ENCODE measurements at places on chromosomes 3 and 15.

- DNase-seq: no peak
Observed at GRCh38 chr3:59866076-59866475, 816.3 kb upstream of the CFAP20DC start.

- no peak for DNase-seq
Observed at GRCh38 chr3:149717391-149718056, 34.8 kb downstream of the COMMD2 start.

DNA sequence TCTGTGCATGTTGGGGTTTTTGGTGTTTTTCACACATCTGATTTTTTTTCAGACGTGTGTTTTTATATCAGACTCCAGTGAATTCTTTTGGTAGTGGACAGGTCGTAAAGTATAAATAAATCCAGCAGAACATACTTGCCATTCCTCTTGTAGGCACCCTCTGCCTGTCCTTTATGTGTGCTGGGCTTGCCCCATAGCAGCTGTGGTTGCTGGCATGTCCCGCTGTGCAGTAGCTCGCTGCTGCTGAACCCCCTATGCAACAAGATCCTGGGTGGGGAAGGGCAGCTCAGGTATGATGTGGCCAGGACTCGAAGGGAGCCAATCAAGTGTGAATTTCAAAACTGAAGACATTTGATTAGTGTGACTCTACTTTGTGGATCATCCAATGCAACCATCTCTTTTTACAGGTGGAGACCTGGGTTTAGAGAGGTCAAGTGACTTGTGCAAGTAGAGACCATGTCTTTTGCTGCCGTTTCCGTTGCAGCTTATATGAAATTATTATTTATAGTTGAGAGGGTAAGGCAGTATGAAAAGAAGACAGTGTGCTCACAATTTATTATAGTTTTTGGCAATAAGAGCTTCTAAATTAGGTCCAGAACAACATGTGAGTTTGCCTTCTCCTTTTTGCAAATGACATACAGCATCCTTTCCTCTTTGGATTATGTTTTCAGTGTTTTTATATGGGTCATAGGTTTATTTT is 350.8 kb upstream of the C2CD4B start:
- no peak for DNase-seq

DNA sequence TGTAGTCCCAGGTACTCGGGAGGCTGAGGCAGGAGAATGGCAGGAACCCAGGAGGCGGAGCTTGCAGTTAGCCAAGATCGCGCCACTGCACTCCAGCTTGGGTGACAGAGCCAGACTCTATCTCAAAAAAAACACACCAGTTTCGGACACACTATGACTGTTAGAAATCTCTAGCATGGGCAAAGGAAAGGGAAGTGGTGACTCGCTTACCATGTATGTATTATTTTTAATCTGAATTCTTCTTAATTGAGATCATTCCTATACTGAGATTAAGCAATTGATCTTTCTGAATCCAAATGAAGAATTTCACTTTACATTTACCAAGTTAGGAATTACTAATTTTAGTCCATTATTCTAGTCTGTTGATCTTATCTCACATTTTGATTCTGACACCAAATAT is 459.2 kb upstream of the ALCAM start:
- no peak for DNase-seq

GRCh38 chr15:73866881-73867410 is 6.4 kb upstream of the TBC1D21 start:
- DNase-seq: no peak

- peak; percentile 31 for DNase-seq
Observed at GRCh38 chr15:31274496-31275330, 51.9 kb upstream of the KLF13 start.

GRCh38 chr15:60376677-60377095 is 21.1 kb downstream of the ANXA2 start:
- DNase-seq: no peak

Data from activated T-cell treated with anti-CD3 and anti-CD28 coated beads, Interleukin-2, amount 50 U/mL, for 24 hours (primary cell).